ENCODE measurements at places on chromosomes 7 and 10. TPM values are rescaled to one million over a fixed set of nuclear protein-coding genes. Genes with fewer than 3 reads are reported as not detected.
A peak's percentile ranks its signal among the peaks of the same experiment; 100 is the strongest.

DNA sequence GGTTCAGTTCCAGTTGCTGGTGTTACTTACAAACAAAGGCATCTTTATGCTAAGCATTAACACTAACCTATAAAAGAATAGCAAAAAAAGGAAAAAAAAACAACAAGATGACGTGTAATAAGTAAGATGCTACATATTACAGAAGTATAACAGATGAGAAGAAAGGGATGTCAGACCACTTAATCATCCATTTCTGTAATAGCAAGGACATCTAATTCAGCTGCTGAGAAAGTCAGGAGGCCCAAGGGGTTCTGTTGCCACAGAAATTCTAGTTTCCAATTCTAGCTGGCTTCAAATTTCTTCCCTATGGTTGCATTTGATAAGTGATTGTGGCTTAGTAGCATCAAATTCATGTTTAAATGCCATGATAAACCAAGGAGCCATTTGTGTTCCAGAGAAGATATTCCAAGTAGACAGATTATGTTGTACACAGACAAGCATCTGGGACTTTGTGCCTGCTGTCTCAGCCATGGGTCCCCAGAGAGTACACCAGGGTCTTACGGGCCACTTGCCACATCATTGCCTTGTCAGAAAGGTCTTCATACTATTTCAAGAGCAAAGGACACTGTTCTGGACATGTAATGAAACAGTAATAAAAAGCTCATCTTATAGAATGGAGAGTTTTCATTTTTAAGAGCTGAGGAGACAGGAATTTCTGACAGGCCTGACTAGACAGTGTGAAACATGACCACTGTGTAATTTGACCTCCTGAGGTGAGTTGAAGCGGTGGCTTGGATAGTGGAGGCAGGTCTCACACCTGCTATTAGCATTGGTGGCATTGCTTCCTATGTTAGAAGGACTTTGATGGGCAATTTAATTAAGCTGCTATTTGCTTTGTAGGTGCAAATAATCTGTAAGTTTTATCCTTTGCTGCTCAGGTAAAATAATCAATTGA is 4.2 kb upstream of the ASB4 start:
- no peaks in the 10 kb centered on the region for H3K36me3 ChIP-seq
- H3K27ac ChIP-seq: no peak overlapping the region
- no peak overlapping the region for H3K4me3 ChIP-seq

- no peak overlapping the region for H3K27ac ChIP-seq
- no peaks in the 10 kb centered on the region for H3K36me3 ChIP-seq
- no peak overlapping the region for H3K4me3 ChIP-seq
- H3K27me3 ChIP-seq: no peaks in the 10 kb centered on the region
- H3K4me1 ChIP-seq: no peaks in the 10 kb centered on the region
Observed at GRCh38 chr10:131797626-131798025, 103.2 kb upstream of the PPP2R2D start.

GRCh38 chr10:127132451-127132850 is 63.9 kb downstream of the INSYN2A start:
- H3K27ac ChIP-seq: no peak overlapping the region
- H3K4me3 ChIP-seq: no peak overlapping the region
- no peaks in the 10 kb centered on the region for H3K4me1 ChIP-seq
- no peak for DNase-seq

DNA sequence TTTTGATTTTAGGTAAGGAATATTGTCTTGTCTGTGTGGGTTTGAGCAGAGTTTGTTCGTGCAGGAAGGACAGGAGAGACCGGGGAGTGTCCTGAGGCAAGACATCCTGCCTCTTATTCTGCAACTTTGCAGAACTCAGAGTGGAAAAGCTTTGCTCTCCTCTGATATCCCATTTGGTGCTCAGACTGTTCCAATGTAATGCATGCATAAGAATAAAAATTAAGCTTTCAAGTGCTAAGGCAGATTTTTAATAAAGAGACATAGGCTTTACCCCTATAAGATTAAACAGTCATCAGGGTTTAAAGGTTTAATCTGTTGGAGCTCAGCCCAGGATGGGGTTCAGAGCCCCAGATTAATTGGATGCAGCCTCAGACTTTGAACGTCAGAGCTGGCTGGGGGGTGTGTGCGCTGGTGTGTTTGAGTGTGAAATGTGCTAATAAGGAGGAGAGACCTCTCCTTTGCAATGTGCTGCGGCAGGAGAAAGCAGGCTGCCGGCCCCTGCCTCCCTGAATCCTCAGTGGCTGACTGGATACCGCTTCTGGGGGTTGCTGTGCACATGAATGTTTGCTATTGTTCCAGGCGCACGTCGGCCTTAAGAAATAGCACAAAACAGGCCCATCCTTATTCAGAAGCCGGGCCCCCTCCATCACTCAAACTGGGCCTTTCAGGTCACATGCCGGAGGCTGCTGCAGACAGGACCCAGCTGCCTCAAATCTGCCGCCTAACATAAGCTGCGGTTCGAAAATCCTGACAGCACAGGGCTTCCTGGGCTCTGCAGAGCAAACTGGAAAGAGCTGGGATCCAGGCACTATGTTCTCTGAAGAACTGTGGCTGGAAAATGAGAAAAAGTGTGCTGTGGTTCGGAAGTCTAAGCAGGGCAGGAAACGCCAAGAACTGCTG is 84.1 kb upstream of the PRR15 start:
- no peak for DNase-seq
- H3K36me3 ChIP-seq: no peaks in the 10 kb centered on the region
- peak overlapping the region; percentile 82 for H3K27ac ChIP-seq
- peak overlapping the region; percentile 51 for H3K4me3 ChIP-seq
- H3K4me1 ChIP-seq: peaks cover 14% of the 10 kb centered on the region

DNA sequence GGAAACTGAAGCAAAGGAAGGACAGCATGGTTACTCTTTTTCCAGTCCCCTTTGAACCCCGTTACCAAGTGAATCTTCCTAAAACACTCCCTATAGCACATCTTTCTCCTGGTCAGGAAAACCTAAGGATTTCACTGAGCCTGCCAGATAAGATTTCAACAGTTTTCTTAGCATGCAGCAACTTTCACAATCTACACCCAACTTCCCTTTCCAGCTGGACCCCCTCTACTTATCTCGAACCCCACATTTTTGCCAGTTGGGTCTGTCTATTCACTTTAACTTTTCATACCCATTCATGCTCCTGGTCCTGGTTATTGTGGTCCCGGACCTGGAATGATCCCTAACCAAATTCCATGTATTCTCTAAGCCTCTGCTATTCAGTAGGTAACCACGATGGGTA is 14.9 kb upstream of the CPVL start:
- H3K4me3 ChIP-seq: no peak overlapping the region
- no peaks in the 10 kb centered on the region for H3K4me1 ChIP-seq
- H3K27me3 ChIP-seq: no peaks in the 10 kb centered on the region
- DNase-seq: no peak
- no peak overlapping the region for H3K27ac ChIP-seq

- DNase-seq: no peak
- peak overlapping the region; percentile 64 for H3K4me3 ChIP-seq
- peaks cover 26% of the 10 kb centered on the region for H3K4me1 ChIP-seq
- no peaks in the 10 kb centered on the region for H3K27me3 ChIP-seq
- H3K36me3 ChIP-seq: peaks cover 3% of the 10 kb centered on the region
- H3K27ac ChIP-seq: peak overlapping the region; percentile 85
Observed at GRCh38 chr7:99380032-99380822, 5.7 kb downstream of the ARPC1B start.

- H3K4me1 ChIP-seq: no peaks in the 10 kb centered on the region
- no peaks in the 10 kb centered on the region for H3K27me3 ChIP-seq
- DNase-seq: no peak
Observed at GRCh38 chr10:73432646-73433537, 469 bp downstream of the MSS51 start.

GRCh38 chr10:109275960-109276359 is 647.4 kb downstream of the XPNPEP1 start:
- no peak overlapping the region for H3K4me3 ChIP-seq
- no peaks in the 10 kb centered on the region for H3K36me3 ChIP-seq
- no peaks in the 10 kb centered on the region for H3K27me3 ChIP-seq

GRCh38 chr10:20173046-20173445 is 356.8 kb downstream of the PLXDC2 start:
- H3K27me3 ChIP-seq: no peaks in the 10 kb centered on the region
- DNase-seq: no peak

- H3K4me1 ChIP-seq: no peaks in the 10 kb centered on the region
- no peaks in the 10 kb centered on the region for H3K27me3 ChIP-seq
- H3K27ac ChIP-seq: no peak overlapping the region
- H3K36me3 ChIP-seq: no peaks in the 10 kb centered on the region
Observed at GRCh38 chr7:93861325-93861949, 29.1 kb downstream of the TFPI2 start.

GRCh38 chr7:92831716-92832533 is 4.4 kb downstream of the CDK6 start:
- H3K4me3 ChIP-seq: peak overlapping the region; percentile 91
- H3K36me3 ChIP-seq: no peaks in the 10 kb centered on the region

DNA sequence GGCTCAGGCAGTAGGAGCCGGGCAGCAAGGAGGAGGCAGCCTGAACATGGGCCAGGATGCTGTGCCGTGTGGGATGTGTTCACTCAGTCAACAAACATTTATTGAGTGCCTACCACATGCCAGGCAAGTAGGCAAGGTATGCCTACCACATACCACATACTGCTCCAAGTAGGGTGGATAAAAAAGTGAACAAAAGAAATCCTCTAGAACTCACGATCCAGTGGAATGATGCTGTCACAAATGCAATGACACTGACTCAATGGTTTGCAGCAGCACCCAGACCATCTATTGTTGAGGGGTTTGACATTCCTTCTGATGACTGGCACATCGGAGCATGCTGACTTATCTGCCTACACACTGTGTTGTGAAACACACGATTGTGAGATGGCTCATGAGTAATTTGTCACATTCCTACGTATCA is 413.5 kb downstream of the NRG3 start:
- no peak overlapping the region for H3K4me3 ChIP-seq
- no peak overlapping the region for H3K27ac ChIP-seq
- no peaks in the 10 kb centered on the region for H3K36me3 ChIP-seq
- no peaks in the 10 kb centered on the region for H3K4me1 ChIP-seq

GRCh38 chr7:151727579-151728285 is 149.2 kb downstream of the PRKAG2 start:
- peak; percentile 68 for DNase-seq
- no peaks in the 10 kb centered on the region for H3K27me3 ChIP-seq
- no peak overlapping the region for H3K27ac ChIP-seq
- H3K36me3 ChIP-seq: no peaks in the 10 kb centered on the region
- no peak overlapping the region for H3K4me3 ChIP-seq
- peaks cover 16% of the 10 kb centered on the region for H3K4me1 ChIP-seq

GRCh38 chr7:50615519-50616080 is 50.4 kb upstream of the DDC start:
- no peak for DNase-seq
- peaks cover 29% of the 10 kb centered on the region for H3K36me3 ChIP-seq
- peaks cover 4% of the 10 kb centered on the region for H3K4me1 ChIP-seq
- no peak overlapping the region for H3K27ac ChIP-seq

- no peak overlapping the region for H3K27ac ChIP-seq
- no peak overlapping the region for H3K4me3 ChIP-seq
- no peaks in the 10 kb centered on the region for H3K27me3 ChIP-seq
- H3K36me3 ChIP-seq: no peaks in the 10 kb centered on the region
- no peak for DNase-seq
Observed at GRCh38 chr10:58555170-58555929, 42.7 kb downstream of the BICC1 start.

DNA sequence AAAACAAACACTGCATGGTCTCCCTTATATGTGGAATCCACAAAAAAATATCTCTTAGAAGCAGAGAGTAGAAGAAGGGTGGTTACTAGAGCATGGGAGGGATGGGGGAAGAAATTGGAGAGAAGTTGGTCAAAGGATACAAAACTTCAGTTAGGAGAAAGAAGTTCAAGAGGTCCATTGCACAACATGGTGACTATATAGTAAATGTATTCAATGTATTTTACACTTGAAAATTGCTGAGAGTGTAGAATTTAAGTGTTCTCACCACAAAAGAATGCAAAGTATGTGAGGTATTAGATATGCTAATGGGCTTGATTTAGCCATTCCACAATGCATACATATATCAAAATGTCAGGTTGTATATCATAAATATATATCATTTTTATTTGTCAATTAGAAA is 232.0 kb upstream of the CELF2 start:
- H3K27me3 ChIP-seq: no peaks in the 10 kb centered on the region
- H3K4me1 ChIP-seq: peaks cover 6% of the 10 kb centered on the region
- no peak overlapping the region for H3K27ac ChIP-seq

GRCh38 chr10:21511946-21512572 is 13.4 kb downstream of the SKIDA1 start:
- H3K27me3 ChIP-seq: no peaks in the 10 kb centered on the region
- H3K36me3 ChIP-seq: no peaks in the 10 kb centered on the region
- H3K4me1 ChIP-seq: peaks cover 8% of the 10 kb centered on the region
- H3K27ac ChIP-seq: no peak overlapping the region
- no peak overlapping the region for H3K4me3 ChIP-seq

DNA sequence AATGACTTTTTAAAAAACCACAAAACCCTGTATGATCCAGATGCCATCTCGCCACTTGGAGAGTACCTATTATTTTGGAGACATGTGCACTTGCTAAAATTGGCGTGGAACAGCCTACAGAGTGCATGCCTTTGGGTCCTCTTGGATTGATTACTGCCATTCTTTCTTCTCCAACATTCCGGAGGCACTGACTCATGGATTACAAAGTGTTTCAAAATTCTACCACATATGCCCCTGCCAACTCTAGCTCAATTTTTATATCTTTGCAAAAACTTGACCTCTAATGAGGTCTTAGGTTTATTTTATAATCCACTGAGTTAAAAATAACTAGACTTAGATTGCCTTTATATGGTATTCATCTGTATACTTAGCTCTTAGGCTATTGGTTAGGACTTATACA is 55.8 kb upstream of the KIF5B start:
- no peaks in the 10 kb centered on the region for H3K27me3 ChIP-seq
- H3K4me1 ChIP-seq: peaks cover 9% of the 10 kb centered on the region
- peak overlapping the region; percentile 73 for H3K27ac ChIP-seq
- DNase-seq: no peak

The CALD1 gene
- total RNA-seq: 912 TPM

The UBE2D4 gene
- total RNA-seq: 28.7 TPM

The AKR1C3 gene
- total RNA-seq: 77.4 TPM

The FFAR4 gene
- 1.3 TPM for total RNA-seq

The FAM24B gene
- total RNA-seq: 9.1 TPM

The SYT15B gene
- 1.8 TPM for total RNA-seq

The NUTM2D gene
- total RNA-seq: 11.8 TPM

The SPDYE16 gene
- 0.28 TPM for total RNA-seq

The ERVW-1 gene
- not detected for total RNA-seq

Measured in thoracic aorta (tissue), 2 donors.